ENCODE measurements at places on chromosomes 7 and 10.

DNA sequence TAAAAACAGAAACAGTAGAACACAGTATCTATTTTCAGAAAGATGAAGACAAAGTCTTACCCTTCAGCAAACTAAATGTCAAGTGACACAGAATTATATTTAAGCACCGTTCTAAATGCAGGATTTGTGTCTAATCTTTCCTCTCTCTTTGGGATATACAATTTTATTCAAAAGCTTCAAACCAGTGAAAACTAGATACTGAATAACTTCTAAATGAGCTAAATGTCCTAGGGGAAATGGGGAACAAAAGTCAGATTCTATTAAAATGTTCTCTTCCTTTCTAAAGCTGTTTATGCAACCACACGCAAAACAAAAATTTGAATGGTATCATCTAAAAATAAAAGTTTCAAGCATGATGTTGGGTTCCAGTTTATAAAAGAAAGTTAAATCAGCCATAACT lies 136.4 kb upstream of the AOAH start:
- no peak for DNase-seq

DNA sequence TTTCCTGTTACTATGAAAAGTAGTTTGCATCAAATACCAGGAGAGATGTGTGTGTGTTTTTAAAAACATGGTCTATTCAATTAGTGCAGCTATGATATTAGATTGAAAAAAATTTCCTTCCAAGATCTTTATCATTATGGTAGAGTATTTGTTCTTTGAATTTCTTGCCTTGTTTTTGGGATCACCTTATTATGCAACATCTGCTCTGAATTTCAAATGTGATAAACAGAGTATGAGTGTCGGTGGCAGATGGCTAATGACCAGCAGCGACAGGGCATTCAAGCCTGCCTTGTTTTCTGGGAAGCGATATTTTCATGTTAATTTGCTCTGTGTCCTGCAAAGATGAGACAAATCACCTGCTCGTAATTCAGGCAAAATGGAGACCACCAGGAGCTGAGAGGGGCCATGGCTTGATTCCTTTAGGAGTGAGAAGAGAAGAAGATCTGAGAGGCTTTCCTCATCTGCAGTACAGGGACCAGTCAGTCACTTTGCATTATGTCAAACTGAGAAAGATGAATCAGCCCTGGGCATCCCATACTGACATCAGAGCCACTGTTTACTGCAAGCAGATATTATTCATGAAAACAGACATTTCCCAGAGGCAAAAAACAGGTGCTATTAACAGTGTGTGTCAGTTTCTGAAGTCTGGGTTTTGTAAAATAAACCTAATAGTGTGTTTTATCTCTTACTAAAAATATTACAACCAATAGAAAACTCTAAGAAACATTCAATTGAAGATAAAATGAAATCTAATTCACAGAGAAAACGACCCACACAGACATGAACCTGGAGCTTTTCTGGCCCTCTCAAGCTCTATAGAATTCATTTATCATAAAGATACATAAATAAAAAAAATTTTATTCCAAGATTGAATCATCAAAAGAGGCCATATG lies 67.6 kb downstream of the CDK6 start:
- peak; percentile 67 for DNase-seq

- no peak for DNase-seq
Measured at GRCh38 chr10:18021725-18022480, 70.2 kb downstream of the SLC39A12 start.

- DNase-seq: no peak
Measured at GRCh38 chr7:154242709-154243108, 190.5 kb downstream of the DPP6 start.

GRCh38 chr10:116457488-116457887 lies 29.8 kb downstream of the PNLIPRP3 start:
- no peak for DNase-seq

- no peak for DNase-seq
Measured at GRCh38 chr7:32761451-32762205, 129.9 kb downstream of the KBTBD2 start.

DNA sequence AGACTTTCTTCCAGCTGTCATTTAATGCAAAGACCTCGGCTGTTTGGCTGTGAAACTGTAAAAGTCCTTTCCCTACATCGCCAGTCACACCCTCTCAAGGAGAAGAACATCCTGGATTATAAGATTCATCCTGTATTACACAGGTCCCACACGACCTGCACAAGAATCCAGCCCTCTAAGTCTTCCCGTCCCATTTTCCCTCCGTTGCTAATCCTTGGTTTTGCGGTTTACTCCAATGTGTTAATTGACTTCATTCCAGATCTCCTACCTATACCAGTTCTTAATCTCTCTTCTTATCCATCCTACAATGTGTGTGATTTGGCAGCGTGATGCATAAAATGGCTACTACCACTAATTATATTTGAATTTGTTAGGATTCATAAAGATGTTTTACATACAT lies 110.4 kb downstream of the COL28A1 start:
- DNase-seq: no peak

GRCh38 chr7:132193898-132194297 lies 382.4 kb downstream of the PLXNA4 start:
- no peak for DNase-seq

DNA sequence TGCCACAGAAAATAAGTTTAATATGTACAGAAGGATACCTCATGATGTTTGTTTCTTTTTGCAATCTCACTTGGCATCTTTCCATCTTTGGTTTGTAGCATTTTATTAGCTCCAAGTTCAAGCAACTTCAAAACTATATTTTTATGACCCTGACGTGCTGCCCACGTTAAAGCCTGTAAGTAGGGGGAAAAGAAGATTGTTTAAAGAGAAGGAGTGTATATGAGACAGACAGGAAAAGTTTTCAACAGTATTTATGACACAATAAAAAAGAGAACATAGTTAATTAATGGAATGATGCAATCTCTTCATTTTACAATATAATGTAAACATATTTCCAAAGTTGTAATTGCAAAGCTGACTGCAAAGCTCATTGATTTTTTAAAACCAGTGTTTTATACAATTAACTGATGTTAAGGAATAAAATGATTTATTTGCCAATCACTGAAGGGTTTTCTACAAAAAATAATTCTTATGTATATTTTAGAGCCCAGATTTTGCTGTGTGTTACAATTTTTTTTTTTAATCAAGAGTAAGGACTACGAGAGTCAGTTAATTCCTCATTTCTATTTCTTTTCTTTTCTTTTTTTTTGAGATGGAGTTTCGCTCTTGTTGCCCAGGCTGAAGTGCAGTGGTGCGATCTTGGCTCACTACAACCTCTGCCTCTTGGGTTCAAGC lies 42.5 kb downstream of the ASZ1 start:
- no peak for DNase-seq

- no peak for DNase-seq
Measured at GRCh38 chr7:92622685-92623084, 32.5 kb upstream of the FAM133B start.

GRCh38 chr7:77266291-77266794 lies 66.7 kb upstream of the FGL2 start:
- no peak for DNase-seq

GRCh38 chr7:111756687-111757178 lies 194.4 kb upstream of the IMMP2L start:
- DNase-seq: no peak

DNA sequence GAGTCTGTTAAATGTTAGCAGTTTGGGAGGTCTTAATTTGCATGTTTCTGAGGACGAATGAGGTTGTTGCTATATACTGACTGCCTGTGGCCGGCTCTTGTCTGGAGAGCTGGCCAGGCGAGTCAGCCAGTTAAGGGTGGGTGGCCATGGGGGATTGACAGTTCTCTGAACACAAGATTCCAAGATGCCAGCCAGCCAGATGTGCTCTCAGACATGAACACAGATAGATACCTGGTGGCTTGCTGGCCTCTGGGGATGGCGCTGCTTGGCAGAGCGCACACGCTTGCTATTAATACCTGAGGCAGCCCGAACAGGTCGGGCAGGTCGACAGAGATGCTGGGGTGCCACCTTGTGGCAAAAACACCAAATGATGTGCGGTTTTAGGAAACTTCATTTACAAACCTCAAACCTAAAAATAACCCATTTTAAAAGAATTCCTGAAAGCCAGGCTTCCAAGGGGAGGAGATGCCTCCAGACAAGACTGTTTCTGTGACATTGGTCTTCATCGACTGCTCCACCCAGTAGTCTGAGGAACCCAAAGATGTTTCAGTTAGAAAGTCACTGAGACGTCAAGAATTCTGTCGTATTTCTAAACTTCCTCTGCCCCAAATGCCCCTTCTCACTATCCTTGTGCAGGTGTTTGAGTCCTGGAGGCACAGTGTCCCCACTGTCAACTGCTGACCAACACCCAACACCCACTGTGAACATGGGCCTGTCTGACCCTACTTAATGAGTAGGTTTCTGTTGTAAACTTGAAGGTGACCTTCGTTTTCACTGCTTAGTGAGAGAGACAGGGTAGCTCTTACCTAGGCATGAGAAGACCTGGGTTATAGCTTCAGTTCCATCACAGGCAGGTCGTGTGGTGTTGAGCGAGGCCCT lies 123.4 kb downstream of the NT5C2 start:
- peak; percentile 62 for DNase-seq

DNA sequence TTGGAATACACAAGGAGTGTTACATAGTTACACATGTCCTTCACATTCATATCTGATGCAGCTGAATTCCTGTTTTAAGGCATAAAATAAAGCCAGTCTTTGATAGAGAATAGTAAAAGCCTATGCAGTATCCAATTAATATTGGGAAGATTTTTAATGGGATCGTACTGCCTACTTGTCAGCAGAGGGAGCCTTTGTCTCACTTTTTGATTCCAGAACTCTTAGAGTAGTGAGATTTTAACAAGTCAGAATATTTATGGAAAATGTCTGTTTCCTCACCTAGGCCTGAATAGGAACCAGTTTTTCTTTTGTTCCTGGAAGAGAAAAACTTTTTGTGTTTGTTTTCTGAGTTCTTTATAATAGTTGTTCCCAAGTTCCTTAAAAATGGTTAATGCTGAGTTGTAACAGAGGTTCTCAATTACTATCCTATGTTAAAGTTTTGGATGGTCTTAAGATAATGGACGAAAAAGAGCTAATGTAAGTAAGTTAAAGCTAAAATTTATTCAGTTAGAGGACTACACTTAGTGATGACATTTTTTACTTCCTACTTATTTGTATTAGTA lies 114.0 kb downstream of the BBS9 start:
- peak; percentile 50 for DNase-seq

- DNase-seq: no peak
Measured at GRCh38 chr7:50275430-50275829, 29.1 kb upstream of the IKZF1 start.

DNA sequence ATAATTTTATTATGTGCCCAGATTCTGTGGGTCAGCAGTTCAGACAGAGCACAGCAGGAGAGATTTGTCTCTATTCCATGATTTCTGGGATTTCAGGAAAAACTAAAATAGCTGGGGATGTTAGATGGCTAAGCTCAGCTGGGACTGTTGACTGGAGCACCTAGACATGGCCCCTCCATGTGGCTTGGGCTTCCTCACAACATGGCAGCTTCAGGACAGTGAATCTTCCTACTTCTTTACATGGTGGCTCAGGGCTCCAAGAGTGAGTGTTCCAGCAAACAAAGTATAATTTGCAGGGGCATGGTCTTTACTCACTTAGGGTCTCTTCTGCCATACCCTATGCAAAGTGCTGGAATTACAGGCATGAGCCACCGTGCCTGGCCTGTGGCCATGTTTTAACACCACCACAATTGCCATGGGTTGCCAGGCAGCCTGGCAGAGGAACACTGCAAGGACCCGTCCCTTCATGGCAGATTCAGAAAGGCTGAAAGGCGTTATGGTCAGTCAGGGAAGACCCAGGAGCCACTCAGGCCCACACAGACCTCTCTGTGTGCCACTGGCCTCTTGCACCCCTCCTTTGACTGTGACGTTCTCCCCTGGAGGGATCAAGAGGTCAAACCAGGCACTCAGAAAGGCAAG lies 50.8 kb upstream of the ZMIZ1 start:
- DNase-seq: no peak

- DNase-seq: no peak
Measured at GRCh38 chr10:4655879-4656278, 170.1 kb upstream of the AKR1E2 start.

- DNase-seq: no peak
Measured at GRCh38 chr10:59537501-59537900, 172.1 kb downstream of the SLC16A9 start.

DNA sequence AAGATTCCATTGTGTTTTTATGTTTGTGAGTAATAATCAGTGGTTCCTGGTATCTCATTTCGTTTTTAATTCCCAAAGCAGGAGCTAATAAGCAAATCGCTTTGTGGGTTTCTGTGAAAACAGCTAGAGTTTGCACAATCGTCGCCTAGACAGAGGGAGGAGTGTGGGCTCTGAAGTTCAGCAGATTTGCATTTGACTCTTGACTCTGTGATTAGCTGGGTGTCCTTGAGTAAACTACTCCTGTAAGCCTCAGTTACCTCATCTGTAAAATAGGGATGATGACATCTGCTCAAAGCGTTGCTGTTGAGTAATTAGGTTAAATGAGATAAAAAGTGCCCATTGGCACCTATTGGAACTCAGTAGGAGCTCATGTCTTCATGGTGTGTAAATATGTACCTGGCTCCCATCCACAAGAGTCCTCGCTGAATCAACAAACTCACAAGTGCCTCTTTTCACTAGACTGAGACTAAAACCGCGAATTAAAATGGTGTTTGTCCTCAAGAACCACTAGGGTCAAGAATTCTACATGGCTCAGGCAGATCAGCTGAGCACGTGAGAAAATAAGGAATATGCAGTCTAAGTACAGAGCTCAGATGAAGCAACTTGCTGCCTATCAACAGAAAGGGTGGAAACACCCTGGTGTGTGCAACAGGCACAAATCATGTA lies 385.8 kb upstream of the C7orf33 start:
- no peak for DNase-seq

- no peak for DNase-seq
Measured at GRCh38 chr7:26688388-26688787, 176.0 kb downstream of the SKAP2 start.

Measured in bronchial epithelial cell (primary cell).